Uterus (tissue), 4 donors: ENCODE measurements at places on chromosomes 13 and 19. TPM values are rescaled to one million over a fixed set of nuclear protein-coding genes. Genes with fewer than 3 reads are reported as not detected.
A peak's percentile ranks its signal among the peaks of the same experiment; 100 is the strongest.

The KCTD12 gene
- total RNA-seq, result 115 TPM

The TMPRSS9 gene
- total RNA-seq, result not detected

- no peaks in the 10 kb centered on the region for H3K4me1 ChIP-seq
- DNase-seq, result peak; percentile 80
- no peak overlapping the region for H3K4me3 ChIP-seq
- peak overlapping the region; percentile 61 for H3K27ac ChIP-seq
Measured at GRCh38 chr13:110108348-110109139, 198.4 kb downstream of the COL4A1 start.

- peak; percentile 50 for DNase-seq
- H3K4me3 ChIP-seq, result no peak overlapping the region
- peaks cover 8% of the 10 kb centered on the region for H3K4me1 ChIP-seq
- H3K27me3 ChIP-seq, result no peaks in the 10 kb centered on the region
- peak overlapping the region; percentile 96 for H3K27ac ChIP-seq
Measured at GRCh38 chr19:55489711-55490477, 1.7 kb downstream of the SSC5D start.

GRCh38 chr19:36638862-36639510, 27.7 kb downstream of the ZNF461 start:
- H3K27me3 ChIP-seq, result no peaks in the 10 kb centered on the region
- H3K36me3 ChIP-seq, result peaks cover 4% of the 10 kb centered on the region
- H3K4me1 ChIP-seq, result no peaks in the 10 kb centered on the region
- no peak overlapping the region for H3K4me3 ChIP-seq
- H3K27ac ChIP-seq, result no peak overlapping the region

- H3K27me3 ChIP-seq, result peaks cover 9% of the 10 kb centered on the region
- no peak for DNase-seq
- no peaks in the 10 kb centered on the region for H3K36me3 ChIP-seq
- H3K4me3 ChIP-seq, result peak within 1 kb of the TSS; percentile 33
- H3K27ac ChIP-seq, result peak within 1 kb of the TSS; percentile 41
- H3K4me1 ChIP-seq, result peaks cover 7% of the 10 kb centered on the region
Measured at GRCh38 chr13:96994017-96994857, at the start of gene OXGR1. Gene OXGR1 (minus strand): TSS chr13:96994476. CDS start chr13:96987759, 6,717 bp downstream.

GRCh38 chr19:32396046-32396652, 9.4 kb upstream of the DPY19L3 start:
- no peaks in the 10 kb centered on the region for H3K4me1 ChIP-seq
- H3K27me3 ChIP-seq, result no peaks in the 10 kb centered on the region
- DNase-seq, result no peak
- H3K27ac ChIP-seq, result no peak overlapping the region

DNA sequence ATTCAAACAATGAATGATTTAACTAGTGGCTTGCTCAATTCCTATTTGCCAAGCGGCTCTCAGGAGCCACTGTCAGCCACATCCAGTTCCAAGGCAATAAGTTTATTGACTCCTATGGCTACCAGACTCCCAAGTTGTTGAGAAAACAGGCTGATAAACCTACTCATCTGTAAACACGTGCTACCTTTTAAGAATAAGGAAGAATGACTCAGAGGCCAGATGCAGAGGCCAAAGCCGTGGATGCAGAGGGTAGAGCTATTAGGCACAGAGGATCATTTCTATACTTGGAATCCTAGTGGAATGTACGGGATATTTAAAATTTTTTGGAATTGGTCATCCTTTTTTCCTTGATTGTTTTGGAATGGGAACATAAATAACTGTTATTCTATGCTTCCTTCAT, 1921.1 kb downstream of the OLFM4 start:
- no peak for DNase-seq
- no peaks in the 10 kb centered on the region for H3K27me3 ChIP-seq
- H3K4me3 ChIP-seq, result no peak overlapping the region
- H3K36me3 ChIP-seq, result no peaks in the 10 kb centered on the region

DNA sequence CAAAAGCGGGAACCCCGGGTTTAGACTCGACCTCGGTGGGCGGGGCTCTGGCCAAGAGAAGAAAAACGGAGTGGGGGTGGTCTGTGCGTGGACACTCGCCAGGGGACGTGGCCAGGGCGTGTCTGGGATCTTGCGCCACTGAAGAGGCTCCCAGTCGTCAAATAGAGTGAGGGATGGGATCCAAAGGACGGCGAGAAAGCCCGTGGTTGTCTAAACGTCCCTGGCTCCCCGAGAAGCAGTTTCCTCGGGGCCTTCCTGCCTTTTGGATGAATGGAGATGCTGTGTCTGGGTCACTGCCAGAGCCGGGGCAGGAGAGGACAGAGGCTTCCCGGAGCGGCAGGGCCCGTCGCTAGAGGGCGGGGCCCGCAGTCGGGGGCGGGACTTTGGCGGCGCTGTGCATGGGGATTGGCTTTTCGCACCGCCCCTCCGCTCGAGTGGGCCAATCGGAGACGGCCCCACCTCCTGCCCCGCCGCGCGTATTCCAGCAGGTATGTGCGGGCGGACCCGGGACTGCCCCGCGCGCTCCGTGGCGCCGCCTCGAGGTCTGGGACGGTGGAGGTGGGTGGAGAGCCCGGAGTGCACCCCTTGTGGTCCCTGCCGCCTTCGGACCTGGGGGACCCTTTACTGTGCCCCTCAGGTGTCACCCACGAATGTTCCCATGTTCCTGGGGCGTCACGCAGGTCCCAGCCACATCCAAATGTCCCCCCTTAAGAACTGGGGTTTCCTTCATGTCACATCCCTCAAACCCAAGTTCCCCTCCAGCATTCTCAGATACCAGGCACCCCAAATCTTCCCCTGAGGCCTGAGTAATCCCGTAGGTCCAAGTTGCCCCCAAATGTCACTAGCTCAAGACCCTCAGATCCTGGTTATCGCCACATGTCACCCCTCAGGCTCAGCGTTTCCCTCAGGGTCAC, 38.3 kb downstream of the ZSWIM4 start:
- H3K36me3 ChIP-seq, result no peaks in the 10 kb centered on the region
- H3K27ac ChIP-seq, result peak overlapping the region; percentile 84
- H3K4me1 ChIP-seq, result peaks cover 29% of the 10 kb centered on the region
- H3K4me3 ChIP-seq, result peak overlapping the region; percentile 15
- peak; percentile 95 for DNase-seq

GRCh38 chr13:76383676-76384461, 502.3 kb downstream of the KCTD12 start:
- H3K36me3 ChIP-seq, result no peaks in the 10 kb centered on the region
- no peak overlapping the region for H3K4me3 ChIP-seq
- no peaks in the 10 kb centered on the region for H3K27me3 ChIP-seq
- no peaks in the 10 kb centered on the region for H3K4me1 ChIP-seq
- DNase-seq, result no peak
